ENCODE measurements at places on chromosomes 12 and 14.

DNA sequence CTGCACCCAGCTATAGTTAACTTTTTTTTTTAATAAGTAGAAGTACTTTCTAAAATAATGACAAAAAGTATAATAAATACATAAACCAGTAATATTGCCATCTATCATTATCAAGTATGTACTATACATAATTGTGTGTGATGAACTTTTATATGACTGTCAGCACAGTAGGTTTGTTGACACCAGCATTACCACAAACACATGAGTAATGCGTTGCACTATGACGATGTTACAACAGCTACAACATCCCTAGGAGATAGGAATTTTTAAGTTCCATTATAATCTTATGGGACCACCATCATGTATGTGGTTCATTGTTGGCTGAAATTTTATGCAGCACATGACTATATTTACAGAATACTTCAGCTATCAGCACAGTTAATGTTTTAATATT lies 62.9 kb upstream of the VSX2 start:
- H3K4me3 ChIP-seq: no peak overlapping the region
- peaks cover 4% of the 10 kb centered on the region for H3K4me1 ChIP-seq
- no peaks in the 10 kb centered on the region for H3K36me3 ChIP-seq
- no peaks in the 10 kb centered on the region for H3K27me3 ChIP-seq

DNA sequence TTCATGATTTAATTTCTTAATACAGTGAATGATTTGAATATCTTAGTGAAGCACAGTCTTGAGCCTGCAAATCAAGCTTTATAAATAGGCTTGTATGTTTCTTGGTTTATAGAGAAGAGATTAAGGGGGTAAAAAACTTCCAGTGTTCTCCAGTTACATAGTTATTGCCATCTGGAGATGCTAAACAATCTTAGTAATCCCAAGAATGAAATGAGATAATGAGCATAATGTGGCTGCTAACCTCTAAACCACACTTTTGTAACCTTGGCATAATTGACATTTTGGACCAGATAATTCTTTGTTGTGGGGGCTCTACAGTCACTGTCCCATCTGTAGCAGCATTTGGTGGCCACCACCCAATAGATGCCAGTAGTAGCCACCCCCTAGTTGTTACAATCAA lies 316.8 kb downstream of the CCDC91 start:
- H3K27me3 ChIP-seq: no peaks in the 10 kb centered on the region
- no peaks in the 10 kb centered on the region for H3K4me1 ChIP-seq

GRCh38 chr12:11509326-11509725 lies 114.0 kb upstream of the PRB2 start:
- H3K36me3 ChIP-seq: no peaks in the 10 kb centered on the region
- H3K27me3 ChIP-seq: no peaks in the 10 kb centered on the region
- H3K4me1 ChIP-seq: no peaks in the 10 kb centered on the region
- H3K27ac ChIP-seq: no peak overlapping the region
- no peak for DNase-seq

DNA sequence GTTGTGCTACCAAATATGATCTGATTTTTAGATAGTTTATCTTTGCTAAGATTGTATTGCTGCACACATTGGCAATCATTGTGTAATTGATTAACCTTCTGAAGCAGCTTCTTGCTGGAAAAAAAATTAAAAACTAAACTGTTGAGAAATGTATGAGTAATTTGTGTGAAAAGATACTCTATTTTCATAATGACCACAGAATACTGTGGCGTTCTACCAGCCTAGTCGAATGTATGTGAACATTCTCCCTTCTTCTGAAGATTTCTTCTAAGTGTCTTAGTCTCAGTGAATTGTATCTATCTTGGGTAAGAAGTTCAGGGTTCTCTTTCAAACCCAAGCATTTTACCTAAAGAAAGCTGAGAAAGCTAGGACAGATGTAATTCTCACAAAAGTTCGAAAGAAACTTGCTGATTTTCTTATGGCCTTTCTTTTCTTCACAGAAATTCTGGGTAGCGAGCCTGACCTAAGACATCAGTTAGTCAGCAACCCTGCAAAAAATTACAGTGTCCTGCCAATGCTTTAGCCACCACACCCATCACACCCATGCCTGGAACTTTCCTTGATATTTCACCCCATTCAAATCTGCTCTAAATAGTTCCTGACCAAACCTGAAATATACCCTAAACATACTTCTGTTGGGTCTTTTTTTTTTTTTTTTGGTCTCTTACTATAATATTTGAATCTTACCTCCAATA lies 27.1 kb upstream of the C12orf71 start:
- H3K36me3 ChIP-seq: no peaks in the 10 kb centered on the region
- H3K4me3 ChIP-seq: no peak overlapping the region
- H3K4me1 ChIP-seq: peaks cover 6% of the 10 kb centered on the region
- no peaks in the 10 kb centered on the region for H3K27me3 ChIP-seq
- H3K27ac ChIP-seq: no peak overlapping the region
- no peak for DNase-seq

DNA sequence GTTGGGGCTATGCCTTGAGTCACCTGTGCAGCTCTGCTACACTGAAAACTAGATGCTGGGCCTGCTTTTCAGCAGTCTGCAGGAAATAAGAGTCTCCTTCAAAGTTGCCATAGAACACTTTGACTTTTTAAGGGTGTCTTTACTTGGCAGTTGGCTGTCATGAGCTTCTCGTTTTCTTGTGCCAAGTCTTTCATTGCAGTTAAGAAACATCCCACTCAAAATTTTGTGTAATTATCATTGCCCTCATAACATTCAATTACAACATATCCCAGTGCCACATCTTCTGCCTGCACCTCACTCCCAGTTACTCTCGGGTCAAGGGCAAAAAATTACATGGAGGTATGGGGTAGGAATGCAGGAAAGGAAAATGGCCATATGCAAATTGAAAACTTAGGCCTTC lies 29.1 kb downstream of the GPR65 start:
- no peak for DNase-seq
- no peak overlapping the region for H3K27ac ChIP-seq
- H3K4me1 ChIP-seq: no peaks in the 10 kb centered on the region
- no peaks in the 10 kb centered on the region for H3K27me3 ChIP-seq
- H3K36me3 ChIP-seq: no peaks in the 10 kb centered on the region
- no peak overlapping the region for H3K4me3 ChIP-seq

DNA sequence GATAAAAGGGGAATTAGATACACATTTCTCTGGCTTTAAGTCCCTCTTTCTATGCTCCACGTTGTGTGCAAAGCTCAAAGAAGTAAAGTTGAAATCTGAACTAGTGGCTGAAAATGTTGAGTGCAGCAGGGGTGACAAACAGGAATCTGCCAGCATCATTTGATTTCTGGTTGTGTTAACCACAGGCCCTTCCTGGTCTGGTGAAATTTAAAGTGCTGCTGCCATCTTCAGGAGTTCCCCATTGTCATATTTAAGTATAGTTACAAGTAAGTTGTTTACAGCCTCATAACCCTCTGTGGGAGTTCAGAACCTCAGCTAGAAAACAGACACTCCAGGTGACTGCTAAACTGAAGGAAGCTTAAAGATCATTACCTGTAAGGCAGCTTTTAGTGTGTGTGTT lies 90.9 kb upstream of the CCDC196 start:
- no peak for DNase-seq
- no peak overlapping the region for H3K4me3 ChIP-seq
- H3K27ac ChIP-seq: no peak overlapping the region
- H3K27me3 ChIP-seq: no peaks in the 10 kb centered on the region

GRCh38 chr14:24204163-24205146 lies 1.0 kb upstream of the TSSK4 start:
- no peaks in the 10 kb centered on the region for H3K4me1 ChIP-seq
- no peak for DNase-seq
- no peak overlapping the region for H3K27ac ChIP-seq

DNA sequence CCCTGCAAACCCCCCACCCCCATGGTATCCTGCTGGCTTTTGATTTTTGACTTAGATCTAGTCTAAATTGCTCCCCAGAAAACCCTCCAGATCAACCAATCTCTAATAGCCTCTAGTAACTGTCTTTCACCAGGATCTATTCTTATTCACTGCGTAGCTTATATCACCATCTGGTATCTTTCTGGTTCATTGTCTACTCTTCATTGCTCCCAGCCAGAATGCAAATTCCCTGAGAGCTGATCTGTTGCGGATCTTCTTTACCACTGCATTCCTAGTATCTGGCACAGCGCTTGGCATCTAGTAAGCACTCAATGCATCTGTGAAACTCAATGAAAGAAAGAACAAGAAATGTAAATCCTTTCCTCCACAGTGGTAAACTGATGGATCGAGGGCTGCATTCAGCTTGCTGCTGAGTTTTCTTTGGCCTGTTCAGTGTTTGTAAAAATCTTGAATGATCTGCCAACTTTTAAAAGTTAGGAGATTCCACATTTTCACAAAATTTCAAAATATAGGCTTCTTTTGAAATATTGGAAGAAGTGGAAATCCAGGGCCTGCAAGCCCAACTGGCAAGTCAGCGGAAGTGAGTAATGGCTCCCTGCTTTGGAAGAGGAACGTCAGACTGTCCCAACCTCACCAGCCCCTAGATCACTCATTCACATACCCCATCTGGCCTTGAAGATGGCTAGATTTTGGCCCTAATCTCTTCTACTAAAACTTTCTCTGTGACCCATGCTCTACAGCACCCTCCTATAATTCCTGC lies 274.2 kb downstream of the SSPN start:
- no peaks in the 10 kb centered on the region for H3K27me3 ChIP-seq
- H3K4me1 ChIP-seq: peaks cover 5% of the 10 kb centered on the region
- no peak for DNase-seq
- no peak overlapping the region for H3K27ac ChIP-seq
- no peak overlapping the region for H3K4me3 ChIP-seq

DNA sequence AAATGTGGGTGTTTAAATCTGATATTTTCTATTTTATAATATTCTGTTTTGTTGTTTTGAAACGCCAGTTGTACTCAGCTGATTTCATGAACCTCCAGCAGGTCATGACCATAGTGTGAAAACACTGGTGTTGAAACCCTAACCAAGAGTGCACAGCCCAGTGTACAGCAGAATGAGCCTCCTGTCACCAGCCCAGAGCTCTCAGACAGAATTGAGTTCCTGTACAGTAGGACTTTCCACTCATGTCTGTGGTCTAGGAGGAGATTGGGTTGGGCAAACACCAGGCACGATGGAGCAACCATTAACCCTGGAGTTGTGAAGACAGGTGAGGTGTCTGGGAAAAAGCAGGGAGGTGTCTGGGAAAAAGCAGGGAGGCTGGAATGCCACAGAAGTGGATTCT lies 908.8 kb downstream of the VRK1 start:
- no peak overlapping the region for H3K27ac ChIP-seq
- no peak overlapping the region for H3K4me3 ChIP-seq
- DNase-seq: no peak
- no peaks in the 10 kb centered on the region for H3K36me3 ChIP-seq

DNA sequence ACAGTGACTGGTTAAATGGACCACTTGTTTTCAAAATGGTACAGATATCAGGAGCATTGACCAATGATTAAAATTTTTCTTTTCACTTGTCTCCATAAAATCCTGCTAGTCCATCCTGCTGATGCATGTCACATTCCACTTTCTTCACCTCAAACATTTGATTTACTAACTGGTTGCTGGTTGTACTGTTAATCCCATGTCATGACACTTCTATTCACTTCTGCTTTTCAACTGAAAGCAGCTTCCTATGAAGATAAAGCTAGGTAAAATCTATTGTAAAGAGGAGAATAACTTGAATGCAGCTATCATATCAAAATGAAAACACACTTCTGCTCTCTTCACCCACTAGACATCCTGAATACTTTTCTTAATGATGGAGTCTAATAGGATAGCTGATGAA lies 149.6 kb upstream of the OTX2 start:
- H3K4me3 ChIP-seq: no peak overlapping the region
- H3K4me1 ChIP-seq: no peaks in the 10 kb centered on the region
- H3K27ac ChIP-seq: no peak overlapping the region
- H3K36me3 ChIP-seq: no peaks in the 10 kb centered on the region
- no peak for DNase-seq
- H3K27me3 ChIP-seq: no peaks in the 10 kb centered on the region

DNA sequence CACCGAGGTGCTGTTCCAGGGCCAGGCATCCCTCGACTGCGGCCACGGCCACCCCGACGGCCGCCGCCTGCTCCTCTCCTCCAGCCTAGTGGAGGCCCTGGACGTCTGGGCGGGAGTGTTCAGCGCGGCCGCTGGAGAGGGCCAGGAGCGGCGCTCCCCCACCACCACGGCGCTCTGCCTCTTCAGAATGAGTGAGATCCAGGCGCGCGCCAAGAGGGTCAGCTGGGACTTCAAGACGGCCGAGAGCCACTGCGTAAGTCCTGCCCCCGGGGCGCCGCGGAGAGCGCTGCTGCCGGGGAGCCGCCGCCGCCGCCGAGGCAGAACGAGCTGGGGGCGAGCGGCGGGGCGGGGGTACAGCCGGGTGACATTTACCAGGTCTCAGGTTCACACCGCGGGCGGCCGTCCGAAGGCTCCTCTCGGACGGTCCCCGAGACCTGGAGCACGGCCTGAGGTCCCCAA lies 1.4 kb downstream of the PLXNC1 start:
- peaks cover 19% of the 10 kb centered on the region for H3K27me3 ChIP-seq
- DNase-seq: peak; percentile 71
- no peaks in the 10 kb centered on the region for H3K36me3 ChIP-seq
- peak overlapping the region; percentile 14 for H3K27ac ChIP-seq

Data from upper lobe of right lung (tissue), 1 donor.